ENCODE measurements at places on chromosomes 2 and 18.

DNA sequence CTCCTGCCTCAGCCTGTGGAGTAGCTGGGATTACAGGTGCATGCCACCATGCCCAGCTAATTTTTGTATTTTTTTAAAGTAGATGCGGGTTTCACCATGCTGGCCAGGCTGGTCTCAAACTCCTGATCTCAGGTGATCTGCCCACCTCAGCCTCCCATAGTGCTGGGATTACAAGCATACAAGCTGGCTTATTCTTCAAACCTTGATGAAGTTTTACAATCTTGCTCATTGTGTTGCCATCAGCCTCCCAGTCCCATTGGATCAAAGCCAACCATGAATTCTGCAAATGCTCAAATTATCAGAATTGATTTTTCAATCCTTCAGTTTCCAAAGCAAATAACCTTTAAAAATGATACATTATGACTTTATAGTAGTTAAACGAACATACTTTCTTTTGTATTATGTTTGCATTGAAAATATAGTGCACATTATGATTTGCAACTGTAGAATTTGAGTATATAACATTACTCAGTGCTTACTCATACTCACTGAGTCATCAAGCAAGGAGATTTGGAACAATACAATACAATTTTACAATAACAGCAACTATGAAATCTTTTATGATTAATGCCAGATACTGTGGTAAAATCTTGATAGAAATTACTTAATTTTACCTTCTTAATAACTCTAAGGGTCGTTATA, 1491.9 kb upstream of the CELF4 start:
- no peak for DNase-seq

DNA sequence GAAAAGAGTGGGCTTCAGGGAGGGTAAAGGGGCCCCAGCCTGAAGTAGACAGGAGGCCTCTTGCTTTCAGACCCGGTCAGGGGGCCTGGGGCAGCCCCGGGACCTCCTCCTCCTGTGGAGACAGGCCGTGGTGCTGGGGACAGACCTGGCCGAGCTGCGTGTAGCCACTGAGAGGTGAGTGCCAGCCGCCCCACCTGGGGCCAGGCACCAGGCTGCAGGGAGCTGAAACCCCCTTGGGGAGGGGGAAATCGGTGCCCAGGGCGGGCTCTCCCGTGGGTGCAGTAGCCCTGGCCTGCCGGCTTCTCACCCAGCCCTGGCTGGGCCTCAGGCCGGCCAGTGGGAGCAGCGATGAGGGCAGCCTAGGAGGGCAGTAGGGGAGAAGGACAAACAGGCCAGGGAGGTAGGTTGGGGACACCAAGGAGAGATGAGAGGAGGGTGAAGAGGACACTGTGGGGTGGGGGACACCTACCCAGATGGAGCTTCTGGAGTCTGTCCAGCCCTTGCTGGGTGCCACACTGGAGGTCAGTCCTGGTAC, 24.0 kb downstream of the CROCC2 start:
- DNase-seq: no peak

GRCh38 chr2:161415987-161416707, at the start of gene TBR1:
Gene TBR1, plus strand, starts transcription at chr2:161416297. Its CDS starts 114 bp downstream, at chr2:161416411.
- DNase-seq: no peak

DNA sequence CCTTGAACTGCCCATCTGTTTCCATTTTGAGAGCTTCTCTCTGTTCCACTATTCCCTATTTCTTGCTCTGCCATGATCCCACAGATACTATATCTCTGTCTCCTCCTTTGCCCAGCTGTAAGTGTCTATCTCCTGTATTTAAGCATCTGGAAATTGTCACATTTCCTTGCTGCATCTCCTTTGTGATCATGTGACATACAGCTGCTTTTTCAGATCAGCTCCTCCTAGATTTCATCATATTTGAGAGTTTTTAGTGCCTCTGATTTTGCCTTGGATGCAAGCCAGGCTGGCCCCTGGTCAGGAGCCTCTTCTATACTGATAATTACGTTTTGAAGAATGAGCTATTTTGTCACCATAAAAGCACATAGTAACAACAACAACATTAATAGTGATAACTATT, 131.7 kb upstream of the TNP1 start:
- DNase-seq: no peak

GRCh38 chr2:36577884-36578283, 20.1 kb downstream of the FEZ2 start:
- no peak for DNase-seq

Measured in stimulated activated CD8-positive, alpha-beta memory T cell treated with anti-CD3 and anti-CD28 coated beads, Interleukin-4, amount 100 ng/mL, for 1 hour (primary cell).